ENCODE measurements at places on chromosomes 6 and 20.

- no peak for DNase-seq
Measured at GRCh38 chr6:164069350-164069990, 655.0 kb downstream of the QKI start.

DNA sequence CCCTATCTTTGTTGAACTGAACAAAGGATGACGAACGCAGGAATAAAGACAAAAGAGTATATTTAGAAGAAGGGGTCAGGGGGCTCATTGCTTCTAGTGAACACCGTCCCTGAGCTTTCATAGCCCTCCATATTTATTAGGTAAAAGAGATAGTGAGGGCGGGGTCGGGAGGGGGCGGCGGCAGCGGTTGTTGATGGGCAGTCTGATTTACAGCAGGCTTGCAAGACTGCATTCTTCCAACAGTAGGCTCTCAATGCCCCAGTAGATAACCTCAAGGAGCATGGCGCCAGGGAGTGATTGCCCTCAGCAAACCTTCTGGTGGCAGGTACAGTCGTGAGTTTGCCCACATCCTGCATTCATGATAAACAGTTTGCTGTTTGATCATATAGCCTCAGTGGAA lies 563.3 kb upstream of the SYNCRIP start:
- DNase-seq, result no peak

- DNase-seq, result no peak
Measured at GRCh38 chr20:37296371-37296770, 6.9 kb downstream of the MANBAL start.

DNA sequence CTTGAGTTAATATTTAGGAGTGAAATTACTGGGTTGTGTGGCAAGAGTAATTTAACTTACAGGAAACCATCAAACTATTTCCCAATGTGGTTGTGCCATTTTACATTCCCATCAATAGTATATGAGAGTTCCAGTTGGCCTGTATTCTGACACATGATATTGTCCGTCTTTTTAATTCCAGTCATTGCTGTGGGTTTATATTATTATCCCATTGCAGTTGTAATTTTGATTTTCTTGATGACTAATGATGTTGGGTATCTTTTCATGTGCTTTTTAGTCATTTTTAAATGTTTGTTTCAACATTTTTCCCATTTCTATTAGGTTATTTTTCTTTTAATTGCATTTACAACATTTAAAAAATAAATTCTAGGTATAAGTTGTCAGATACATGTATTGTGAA lies 614.0 kb downstream of the UTRN start:
- DNase-seq, result no peak

GRCh38 chr6:89475634-89476033 lies 42.7 kb downstream of the ANKRD6 start:
- DNase-seq, result no peak

GRCh38 chr20:39563349-39563748 lies 601.2 kb downstream of the DHX35 start:
- no peak for DNase-seq

- no peak for DNase-seq
Measured at GRCh38 chr6:53359843-53360092, 11.0 kb upstream of the ELOVL5 start.

- DNase-seq, result no peak
Measured at GRCh38 chr6:70592391-70593117, 25.8 kb downstream of the SDHAF4 start.

GRCh38 chr6:145904391-145904790 lies 59.8 kb downstream of the SHPRH start:
- no peak for DNase-seq

- peak; percentile 39 for DNase-seq
Measured at GRCh38 chr6:29631860-29632731, 887 bp downstream of the GABBR1 start.

- DNase-seq, result no peak
Measured at GRCh38 chr6:53581856-53582255, 37.0 kb upstream of the GCLC start.

DNA sequence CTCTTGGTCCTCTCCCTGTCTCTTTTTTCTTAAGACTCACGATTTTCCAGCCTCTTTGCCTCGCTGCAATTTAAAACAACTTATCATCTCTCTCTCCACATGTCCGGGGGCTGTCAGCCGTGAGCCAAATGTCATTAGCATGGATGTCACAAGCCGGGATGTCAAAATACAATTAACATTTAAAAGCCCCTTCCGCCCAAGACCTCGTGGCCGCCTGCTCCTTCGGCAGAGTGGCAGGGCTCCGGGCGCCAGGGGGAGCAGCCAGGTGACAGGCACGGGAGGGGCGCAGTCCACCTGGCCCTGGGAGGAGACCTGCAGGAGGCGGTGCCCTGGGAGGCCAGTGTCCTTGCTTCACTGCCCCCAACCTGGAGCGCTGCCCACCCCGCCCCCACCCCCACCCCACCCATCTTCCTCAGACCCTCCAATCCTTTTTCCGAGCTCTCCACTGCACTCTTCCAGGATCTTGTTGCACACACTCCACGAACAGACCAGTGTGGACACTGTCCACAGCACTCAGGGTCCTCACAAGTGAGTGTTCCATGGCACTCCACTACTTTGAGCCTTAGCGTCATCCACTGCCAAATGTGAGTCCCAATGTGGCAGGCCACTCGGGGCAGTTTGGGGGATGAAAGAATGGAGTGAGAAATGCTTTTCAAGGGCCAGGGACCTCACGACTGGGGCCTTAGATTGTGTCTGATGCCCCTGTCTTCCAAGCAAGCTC lies 5.6 kb upstream of the GRM4 start:
- DNase-seq, result no peak

- no peak for DNase-seq
Measured at GRCh38 chr6:2630359-2630758, 120.4 kb downstream of the MYLK4 start.

- DNase-seq, result no peak
Measured at GRCh38 chr20:48455651-48456365, 372.0 kb downstream of the PREX1 start.

- DNase-seq, result no peak
Measured at GRCh38 chr6:134170844-134171243, 118.4 kb upstream of the SLC2A12 start.

- DNase-seq, result no peak
Measured at GRCh38 chr6:99467509-99468106, 42.5 kb upstream of the PNISR start.

DNA sequence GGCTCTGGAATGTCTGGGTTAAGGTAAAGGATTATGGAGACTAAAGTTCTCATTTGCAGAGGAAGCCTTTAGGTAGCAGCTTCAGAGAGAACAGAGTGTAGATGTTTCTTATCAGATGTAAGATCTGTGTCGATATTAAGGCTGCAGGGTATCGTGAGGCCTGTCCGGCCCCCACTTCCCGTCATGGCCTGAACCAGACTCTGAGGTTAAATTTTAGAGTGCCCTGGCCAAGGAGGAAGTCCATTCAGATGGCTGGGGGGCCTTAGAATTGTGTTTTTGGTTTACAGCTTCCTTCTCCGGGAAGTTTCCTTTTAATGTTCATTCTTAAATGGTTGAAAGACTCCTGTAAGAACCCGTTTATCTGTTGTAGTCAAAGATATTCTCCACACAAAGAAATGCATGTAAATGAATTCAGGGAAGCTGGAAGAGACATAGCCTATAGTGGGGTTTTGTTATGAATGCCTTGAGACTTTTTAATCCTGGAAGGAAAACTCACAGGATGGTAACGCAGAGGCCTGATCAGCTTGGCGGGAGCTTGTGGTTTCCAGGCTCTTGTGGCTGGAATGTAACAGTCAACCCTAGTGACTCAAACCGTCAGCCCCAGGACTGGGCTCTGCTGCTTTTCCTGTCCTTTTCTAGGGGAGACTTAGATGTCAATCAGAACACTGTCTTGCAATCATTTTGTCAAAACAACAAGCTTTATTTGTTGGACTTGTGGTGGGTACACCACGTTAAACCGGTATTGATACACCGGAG lies 34.7 kb downstream of the KIF25 start:
- no peak for DNase-seq

Data from NCI-H1930 (cell line).